DMS79 (cell line): ENCODE measurements at places on chromosomes 1 and 21.
A peak's percentile ranks its signal among the peaks of the same experiment; 100 is the strongest.

- no peak for DNase-seq
These were observed 20.6 kb upstream of the NPL start for GRCh38 chr1:182768963-182769362.

DNA sequence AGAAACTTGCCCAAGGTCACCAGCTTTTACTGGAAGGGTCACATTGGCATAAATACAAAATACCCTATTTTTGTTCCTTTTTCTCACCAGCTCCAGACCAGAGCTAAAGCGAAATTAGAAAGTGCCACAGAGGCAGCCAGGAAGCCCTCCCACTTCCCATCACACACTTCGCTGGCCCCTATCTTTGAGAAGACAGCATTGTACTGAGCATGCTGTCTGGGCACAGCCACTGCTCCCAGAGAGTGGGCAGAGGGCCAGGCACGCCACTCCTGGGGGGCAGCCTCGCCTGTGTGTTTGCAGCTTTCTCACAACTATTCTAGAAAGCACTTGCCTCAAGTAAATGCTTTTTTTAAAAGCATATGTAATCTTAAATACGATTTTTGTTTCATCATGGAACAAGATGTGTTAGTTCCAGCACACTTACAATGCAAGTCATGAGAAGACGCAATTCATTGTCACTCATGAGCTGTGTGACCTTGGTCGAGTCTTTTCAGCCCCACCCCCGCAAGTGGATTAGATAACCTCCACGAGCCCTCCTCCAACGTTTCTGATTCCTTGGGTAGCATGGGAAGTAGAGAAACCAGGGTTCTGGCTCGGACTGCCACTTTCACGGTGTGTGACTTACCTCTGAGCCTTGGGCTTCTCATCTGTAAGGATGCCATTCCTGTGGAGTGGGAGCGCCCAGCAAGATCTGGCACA lies 25.7 kb upstream of the EPHA8 start:
- no peak for DNase-seq

DNA sequence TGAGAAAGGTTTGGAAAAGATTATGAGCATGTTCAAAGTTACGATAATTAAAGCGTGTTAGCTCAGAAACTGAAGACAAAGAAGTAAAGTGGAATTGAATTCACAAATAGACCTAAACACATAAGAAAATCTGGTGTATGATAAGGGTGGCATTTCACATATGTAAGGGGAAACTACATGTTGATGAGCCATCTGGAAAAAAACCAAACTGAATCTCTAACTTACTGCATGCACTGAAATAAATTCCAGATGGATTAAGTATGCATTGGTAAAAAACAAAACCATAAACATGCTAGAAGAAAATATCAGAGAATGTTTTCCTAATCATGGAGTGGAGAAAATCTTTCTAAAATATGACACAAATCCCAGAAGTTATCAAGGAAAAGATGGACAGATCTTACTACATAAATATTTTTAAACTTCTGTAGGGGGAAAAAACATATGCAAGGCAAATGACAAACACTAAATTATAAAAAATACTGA lies 34.0 kb upstream of the CTPS1 start:
- DNase-seq = no peak

- DNase-seq = no peak
These were observed 17.4 kb upstream of the KCNAB2 start for GRCh38 chr1:6028042-6028850.

DNA sequence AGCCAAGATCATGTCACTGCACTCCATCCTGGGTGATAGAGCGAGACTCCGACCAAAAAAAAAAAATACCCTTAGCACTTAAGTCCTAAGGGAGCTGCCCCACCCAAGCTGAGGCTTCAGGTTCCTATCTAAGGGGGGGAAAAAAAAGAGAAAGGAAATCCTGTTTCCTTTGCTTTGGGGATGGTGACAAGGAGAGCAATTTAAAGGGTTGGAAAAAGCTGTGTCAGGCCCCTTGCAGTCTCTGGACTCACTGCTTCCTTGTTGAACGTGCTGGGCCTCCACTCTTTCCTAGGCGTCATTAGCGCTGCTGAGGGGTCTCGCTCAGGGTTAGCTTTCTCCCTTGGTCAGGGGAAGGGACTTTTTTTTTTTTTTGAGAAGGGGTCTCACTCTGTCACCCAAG lies 18.1 kb downstream of the PRCC start:
- no peak for DNase-seq

DNA sequence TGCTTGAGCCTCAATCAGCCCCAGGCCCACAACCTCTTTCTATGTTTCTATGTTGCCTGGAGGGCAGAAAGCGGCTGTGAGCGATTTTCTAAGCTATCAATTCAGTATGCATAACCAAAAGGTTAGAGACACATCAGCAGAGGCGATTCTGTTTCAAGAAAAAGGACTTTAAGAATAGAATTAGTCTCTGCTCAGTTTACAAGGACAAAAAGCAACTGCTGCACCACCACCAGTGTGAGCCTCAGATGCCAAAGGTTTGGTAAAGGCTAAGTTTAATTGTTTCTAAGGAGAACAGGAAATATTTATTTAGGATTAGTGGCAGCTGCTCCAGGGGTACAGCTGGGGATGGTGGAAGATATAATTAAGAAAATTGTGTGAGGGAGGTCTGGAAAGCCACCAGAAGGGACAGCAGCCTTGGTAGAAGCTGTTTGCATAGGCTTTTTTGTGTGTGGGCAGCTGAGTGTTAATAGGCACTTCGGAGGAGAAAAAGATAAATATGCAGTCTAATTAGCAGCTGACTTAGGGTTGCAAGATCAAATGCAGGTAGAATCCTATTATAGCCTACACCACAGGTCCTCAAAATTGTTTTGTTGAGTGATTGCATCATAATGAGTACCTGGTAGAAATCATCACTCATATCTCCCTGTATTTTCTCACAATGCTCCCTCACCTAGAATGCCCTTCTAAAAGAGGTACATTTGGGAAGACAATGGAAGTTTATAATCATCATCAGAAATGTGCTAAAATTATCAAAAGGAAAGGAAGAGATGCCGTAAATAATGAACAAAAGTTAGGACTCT lies 35.8 kb downstream of the ZC3H11B start:
- no peak for DNase-seq

DNA sequence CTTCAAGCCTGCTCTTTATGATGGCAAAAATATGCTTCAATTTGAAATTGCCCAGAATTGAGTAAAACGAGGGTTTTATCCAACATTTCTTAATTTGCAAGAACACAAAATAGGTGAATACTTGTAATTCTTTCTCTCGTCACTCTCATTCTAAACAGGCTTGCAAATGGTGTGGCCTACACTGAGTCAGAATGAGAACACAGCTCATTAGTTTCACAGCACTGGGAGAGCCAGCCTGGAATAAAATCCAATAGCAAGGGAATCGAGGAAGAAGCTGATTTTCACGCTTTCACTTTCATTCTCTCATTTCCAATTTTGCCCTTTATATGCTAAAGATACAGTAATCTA lies 537.5 kb downstream of the LTN1 start:
- DNase-seq = no peak

DNA sequence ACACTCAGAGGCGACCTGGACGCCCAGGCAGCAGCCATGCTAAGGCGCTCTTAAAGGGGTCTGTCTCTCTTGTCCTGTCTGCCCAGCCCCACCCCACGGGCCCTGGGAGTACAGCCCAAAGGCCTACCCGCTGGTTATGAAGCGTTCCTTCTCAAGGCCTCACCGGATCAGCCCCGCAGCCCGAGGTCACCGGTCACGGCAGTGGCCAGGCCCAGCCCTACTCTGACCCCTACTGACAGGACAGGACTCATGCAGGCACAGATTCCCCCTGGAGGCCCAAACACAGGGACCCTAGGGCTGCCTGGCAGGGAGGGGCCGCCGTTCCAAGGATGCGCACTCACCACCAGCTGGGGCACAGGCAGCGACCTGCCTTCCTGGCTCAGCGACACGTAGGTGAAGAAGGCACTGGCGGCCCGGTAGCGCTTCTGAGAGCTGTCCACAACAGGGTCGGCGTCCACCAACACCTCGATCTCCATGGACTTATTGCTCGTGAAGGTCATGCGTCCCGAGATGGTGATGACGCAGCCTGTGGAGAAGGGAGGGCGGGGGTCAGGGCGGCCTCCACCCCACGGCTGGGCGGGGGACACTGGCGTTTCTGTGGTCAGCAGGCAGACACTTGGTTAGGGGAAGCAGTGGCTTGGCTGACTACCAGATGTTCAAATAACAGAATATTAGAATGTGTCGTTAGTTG lies 20.0 kb upstream of the GPR153 start:
- no peak for DNase-seq

- no peak for DNase-seq
These were observed 129.8 kb upstream of the CHODL start for GRCh38 chr21:18114810-18115209.

DNA sequence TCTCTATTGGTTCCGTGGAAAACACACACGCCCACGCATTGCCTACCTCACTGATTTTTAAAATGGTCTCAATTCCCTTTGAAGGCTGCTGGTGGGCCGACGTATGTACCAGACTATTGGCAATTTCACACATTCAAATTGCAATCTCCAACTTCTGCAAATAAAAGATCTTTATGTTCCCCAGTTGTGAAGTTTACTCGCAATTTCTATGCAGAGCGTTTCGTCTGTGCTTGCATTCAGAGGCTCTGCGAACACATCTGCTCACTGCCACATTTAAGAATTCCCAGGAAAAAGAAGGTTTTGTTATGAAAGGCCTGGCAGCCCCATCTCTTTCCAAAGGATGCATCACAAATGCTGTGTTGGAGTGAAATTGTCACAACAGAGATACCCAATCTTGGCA lies 288.0 kb upstream of the KAZN start:
- DNase-seq = no peak

- no peak for DNase-seq
These were observed 12.1 kb downstream of the LIN9 start for GRCh38 chr1:226296911-226297310.

GRCh38 chr1:160567858-160568682 lies 11.2 kb downstream of the CD84 start:
- no peak for DNase-seq

DNA sequence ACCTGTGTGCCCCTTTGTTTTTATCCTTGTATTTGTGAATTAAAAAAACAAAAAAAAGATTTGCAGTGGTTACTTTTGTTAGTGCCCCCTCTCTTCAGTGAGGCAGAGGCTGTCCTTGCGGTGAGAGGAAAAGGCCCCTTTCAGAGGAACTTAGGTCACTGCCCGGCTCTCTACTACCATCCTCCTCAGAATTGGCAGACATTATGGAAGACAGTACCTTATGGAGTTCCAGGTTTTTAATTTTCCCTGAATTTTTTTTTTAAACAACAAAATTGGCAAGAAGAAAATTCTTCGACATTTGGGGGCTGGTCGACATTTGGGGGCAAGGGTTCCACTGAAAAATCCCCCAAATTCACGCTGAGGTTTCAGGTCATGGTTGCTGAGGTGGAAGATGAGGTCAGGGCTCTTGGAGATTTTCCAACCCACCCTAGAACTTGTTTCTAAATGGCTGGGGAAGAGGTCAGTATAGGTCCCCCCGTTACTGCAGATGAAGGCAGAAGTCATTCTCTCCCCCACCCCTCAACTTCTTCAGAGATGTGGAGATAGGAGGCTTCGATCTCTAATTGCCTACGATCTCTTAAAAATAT lies 5.3 kb downstream of the RXFP4 start:
- no peak for DNase-seq

GRCh38 chr1:28112388-28113241 lies 24.2 kb upstream of the EYA3 start:
- no peak for DNase-seq

DNA sequence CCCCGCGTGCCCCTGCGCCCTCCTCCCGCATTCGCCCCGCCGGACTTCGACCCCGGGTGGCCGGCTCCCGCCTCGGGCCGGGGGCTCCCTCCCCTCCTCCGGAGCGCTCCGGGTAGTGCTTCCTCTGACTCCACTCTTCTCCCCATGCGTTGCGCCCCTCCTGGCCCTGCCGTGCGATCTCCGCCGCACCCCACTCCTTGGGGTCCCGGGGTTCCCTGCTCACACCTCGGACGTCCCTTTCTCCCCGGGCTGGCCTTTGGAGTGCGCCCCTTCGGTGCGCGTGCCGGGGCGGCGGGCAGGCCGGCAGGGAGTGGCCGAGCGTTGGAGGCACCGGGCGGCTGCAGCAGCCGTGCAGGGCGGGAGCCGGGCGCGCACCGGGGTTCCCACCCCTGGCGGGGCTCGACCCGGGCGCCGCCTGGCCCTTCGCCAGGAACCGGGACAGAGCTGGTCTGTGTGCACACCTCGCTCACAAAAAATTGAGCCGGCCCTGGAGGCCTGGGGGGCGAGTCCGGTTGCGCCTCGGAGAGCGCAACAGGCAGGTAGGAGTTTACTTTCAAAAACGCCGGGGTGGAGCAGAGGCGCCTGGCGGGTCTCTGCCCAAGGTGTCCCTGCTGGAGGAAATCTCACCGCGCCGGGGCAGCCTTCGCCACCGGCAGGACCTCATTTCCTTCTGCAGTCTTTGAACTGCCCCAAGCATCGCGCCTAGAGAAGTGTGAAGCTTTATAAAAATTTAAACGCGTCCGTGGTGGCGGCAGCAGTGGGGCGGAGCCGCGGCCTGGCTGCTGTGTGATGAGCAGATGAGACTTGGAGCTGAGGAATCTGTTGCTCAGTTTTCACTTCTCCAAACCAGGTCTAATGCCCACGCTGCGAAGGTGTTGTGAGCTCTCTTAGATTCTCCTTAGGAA lies 650 bp downstream of the VANGL1 start:
- DNase-seq = peak; percentile 46

- DNase-seq = peak; percentile 98
These were observed 29.6 kb upstream of the RNF187 start for GRCh38 chr1:228457396-228458176.

- DNase-seq = no peak
These were observed 106.2 kb upstream of the COL6A1 start for GRCh38 chr21:45875416-45875760.

- DNase-seq = no peak
These were observed 22.8 kb upstream of the LRRC38 start for GRCh38 chr1:13536571-13536970.

GRCh38 chr1:210523830-210524229 lies 195.1 kb downstream of the HHAT start:
- no peak for DNase-seq

DNA sequence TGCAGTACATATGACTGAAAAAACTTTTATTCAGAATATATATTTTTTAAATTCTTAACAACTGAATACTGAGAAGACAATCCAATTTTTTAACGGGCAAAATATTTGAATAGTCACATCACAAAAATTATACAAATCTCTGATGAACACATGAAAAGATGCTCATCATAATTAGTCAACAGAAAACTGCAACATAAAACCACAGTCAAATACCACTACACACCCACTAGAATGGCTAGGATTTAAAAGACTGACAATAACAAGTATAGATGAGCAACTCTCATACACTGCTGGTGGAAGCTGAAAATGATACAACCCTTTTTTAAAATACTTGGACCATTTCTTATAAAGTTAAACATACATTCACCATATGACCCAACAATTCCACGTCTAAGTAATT lies 87.7 kb upstream of the TNFSF4 start:
- no peak for DNase-seq
